Activated CD8-positive, alpha-beta memory T cell treated with anti-CD3 and anti-CD28 coated beads, Interleukin-2, amount 50 U/mL, for 4 hours (primary cell): ENCODE measurements at places on chromosomes 2 and 18.

DNA sequence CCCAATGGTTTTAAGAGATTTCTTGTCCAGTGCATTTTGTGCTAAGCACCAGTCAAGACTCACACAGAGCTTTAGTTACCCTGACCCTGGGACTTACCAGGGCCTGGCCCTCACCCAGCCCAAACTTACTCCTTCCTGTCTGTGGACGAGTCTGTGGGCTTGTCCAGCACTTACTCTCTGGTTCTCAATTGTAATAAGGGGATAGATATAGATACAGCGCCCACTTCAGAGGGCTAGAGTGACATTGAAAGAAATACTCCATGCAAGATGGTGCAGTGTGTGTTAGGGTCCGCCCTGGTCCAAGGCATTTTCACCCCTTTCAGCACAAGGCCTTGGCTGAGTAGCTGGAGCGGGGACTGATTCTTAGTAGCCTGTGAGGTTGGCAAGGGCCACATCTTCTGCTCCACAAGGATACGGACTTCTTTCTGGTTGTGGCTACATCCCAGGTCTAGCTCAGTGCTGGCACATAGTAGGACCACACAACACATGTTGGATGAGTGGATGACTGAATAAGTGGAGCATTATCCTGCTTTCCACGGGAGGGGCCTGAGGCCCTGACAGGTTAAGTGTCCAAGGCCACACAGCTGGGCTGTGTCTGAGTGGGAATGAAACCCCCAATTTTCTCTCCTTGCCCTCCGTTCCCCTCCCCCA is 3.8 kb upstream of the ARID5A start:
- no peak for DNase-seq

DNA sequence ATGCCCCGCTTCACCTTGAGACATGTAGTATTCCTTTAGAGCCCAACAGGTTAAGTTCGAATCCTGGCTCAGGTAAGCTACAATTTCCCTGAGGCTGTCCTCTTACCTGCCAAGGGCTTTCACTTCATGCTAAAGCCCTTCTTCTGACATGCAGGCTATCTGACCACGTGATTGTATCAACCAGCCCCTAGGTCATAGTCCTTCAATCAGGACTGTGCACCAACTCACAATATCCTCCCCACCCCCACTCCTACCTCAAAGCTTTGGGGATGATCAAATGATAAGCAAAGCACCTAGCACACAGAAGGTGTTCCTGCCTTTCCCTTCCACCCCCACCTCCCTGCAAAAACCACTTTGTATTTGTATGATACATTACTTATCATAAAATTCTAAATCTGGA is 78.9 kb downstream of the AAK1 start:
- DNase-seq, result no peak

- no peak for DNase-seq
Observed at GRCh38 chr2:196233021-196233804, 61.8 kb upstream of the STK17B start.

DNA sequence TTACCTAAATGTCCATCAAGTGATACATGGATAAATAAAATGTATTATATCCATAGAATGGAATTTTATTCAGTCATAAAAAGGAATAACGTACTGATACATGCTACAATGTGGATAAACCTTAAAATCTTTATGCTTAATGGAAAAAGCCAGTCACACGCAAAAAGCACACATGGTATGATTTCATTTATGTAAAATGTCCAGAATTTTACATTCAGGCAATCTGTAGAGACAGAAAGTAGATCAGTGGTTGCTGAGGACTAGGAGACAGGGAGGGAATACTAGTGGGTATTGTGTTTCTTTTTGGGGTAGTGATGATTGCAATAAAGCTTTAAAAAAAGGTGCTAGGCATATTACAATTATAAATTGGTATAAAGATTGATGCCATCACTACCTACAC is 30.7 kb upstream of the CD302 start:
- no peak for DNase-seq

DNA sequence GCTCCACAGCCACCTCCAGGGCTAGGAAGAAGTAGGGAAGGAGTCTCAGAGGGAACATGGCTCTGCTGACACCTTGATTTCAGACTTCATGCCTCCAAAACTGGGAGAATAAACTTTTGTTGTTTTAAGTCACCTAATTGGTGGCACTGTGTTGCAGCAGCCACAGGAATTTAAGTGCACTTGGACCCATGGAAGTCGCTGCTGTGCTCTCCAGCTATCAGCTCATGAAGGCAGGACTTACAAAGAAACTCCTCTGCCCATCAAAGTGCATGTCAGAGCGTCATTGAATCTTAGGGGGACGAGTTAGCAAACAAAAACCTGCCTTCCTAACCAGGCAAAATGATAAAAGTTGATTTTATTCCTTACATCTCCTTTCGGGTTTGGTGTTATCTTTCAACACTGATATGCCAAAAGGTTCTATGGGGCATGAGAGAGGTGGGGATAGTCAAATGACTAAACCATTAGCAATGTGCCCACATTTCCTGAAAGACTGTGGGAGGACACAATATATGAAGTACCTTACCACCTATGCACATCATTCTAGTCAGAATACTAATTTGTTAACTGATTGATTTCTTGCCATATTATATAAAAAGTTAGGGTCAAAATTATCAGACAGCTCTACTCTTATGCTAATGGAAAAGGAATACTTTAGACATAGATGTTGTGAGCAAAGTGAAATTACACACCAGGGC is 235.8 kb upstream of the TNP1 start:
- no peak for DNase-seq

DNA sequence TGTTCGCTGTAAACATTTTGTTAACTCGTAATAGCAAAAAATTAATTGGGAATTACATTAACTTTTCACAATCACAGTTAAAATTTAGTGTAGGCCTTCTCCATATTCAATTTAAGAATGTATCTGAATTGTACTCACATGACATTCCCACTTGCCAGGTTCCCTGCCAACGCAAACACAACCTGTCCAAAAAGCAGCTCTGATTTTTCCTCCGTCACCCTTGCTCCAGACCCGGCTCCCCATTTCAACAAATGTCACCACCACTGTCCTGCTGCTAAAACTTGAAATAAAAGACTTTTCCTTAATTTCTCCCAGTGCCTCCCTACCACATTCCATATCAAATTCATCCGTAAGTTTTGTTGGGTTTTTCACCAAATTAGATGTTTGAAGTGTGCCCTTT is 120.3 kb downstream of the PIEZO2 start:
- DNase-seq, result no peak

- no peak for DNase-seq
Observed at GRCh38 chr2:105404736-105405135, 5.9 kb upstream of the FHL2 start.

- DNase-seq, result no peak
Observed at GRCh38 chr2:62142054-62142453, 53.9 kb upstream of the B3GNT2 start.

DNA sequence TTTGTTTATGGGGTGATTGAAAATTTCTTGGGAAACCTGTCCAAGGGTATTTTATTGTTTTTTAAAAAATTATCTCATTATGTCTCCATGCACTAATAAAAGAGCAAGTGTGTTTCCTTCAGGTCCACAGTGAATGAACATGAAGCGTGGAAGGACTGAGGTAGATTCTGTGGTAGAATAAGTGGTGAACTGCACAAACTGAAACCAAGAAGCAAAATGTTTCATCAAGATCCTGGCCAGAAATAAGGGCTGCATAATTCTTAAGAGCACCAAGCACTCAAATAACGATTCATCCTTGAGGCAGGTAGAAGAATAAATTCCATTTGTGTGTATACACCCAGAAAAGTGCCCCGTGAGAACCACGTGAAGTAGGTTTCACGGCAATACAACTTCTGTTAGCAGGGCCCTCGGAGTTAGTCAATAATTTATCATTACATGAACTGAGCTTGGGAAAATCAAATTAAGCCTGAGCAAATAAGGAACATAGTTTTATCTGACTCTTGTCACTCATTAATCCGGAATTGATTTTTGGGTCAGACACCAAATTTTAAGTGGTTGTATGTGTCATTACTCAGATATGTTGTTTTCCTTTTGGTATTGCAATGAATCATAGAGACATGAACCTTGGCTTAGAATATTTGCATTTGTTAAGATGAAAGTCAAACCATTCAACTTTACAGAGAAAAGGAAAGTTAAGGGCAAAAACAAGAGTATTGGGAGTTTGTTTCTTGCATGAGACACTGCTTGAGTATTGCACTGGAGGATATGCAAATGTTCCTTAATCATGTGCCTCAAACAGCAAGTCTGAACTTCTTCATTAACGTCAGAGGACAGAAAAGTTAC is 472.6 kb upstream of the NETO1 start:
- no peak for DNase-seq

DNA sequence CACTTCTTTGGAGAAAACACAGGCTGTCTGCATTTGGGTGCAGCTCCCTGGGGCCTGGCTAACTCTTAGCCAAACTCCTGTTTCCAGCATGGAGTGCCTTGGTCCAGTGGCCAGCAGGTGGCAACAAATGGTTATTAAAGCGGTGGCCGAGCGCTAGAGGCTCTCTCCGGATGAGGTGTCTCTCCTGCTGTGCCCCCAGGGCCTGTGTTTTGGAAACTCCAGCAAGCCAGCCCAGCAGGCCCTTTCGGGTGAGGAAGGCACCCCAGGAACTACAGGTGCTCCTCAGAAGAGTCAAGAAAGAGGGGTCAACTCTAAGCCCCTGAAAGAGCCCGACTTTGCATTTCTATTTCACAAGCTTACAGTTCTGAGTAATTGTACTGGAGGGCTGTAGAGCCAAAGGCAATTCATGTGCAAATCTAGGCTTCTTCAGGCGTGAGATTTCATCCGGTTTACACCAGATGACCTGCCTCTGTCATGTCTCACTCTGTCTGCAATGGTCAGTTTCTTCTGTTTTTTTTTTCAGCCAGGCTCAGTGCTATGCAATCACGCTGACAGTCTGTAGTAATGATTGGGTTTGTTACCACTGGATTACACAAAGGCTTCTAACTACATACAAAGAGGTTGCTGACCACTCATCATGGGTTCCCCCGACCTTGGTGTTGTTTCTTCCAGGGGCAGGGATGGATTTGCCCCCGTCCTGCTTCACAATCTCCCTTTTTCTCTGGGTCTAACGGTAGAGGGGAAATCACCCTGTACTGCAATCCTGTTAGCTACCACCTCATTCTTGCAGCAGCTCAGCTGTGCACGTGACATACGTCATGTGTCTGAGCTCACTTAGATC is 7.6 kb upstream of the CHRNA1 start:
- DNase-seq, result peak; percentile 47

GRCh38 chr2:181642086-181642485 is 14.8 kb downstream of the CERKL start:
- no peak for DNase-seq

GRCh38 chr2:113877711-113878598 is 11.9 kb upstream of the ACTR3 start:
- DNase-seq, result no peak

DNA sequence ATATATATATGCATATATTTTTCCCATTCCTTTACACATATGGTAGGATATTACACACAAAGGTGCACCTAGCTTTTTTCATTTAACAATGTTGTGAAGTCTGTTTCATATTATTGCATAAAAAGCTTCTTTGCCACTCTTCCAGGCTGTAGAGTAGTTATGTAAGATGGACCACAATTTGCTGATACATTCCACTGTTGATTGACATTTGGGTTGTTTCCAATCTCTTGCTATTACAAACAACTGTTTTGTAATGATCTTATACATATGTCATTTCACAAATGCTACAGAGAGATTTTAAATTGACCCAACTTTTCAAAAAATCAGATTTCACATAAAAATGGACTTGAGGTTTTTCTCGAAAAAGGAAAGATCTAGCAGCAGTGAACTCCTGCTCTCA is 301.4 kb downstream of the CDCA7 start:
- no peak for DNase-seq

GRCh38 chr2:40752796-40753195 is 300.9 kb upstream of the SLC8A1 start:
- DNase-seq, result no peak

DNA sequence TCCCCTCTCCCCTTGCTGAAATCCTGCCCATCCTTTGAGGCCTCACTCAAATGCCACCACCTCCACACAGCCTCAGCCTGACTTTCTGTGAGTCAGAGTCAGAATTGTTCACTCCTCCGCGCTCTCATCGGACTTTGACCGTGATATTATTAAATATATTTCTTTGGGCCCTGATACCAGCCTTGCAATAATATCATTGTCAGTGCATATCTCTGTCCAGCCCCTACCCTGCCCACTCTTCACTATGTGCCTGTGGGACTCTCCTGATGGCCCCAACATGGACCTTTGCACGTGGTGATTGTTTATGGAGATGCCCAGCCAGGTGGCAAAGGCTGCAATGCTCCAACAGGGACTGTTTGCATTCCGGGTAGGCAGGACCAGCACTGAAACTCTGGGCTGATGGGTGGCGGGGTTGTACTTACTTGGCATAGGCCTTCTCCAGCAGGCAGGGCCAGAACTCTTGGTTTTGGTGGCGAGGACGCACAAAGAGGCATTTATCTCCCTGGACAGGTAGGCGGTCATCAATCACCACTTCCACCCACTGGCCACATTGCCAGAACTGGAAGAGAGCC is 37.3 kb downstream of the CAPN13 start:
- no peak for DNase-seq

GRCh38 chr2:156333274-156333950 is 891 bp upstream of the NR4A2 start:
- peak; percentile 59 for DNase-seq

GRCh38 chr18:44895176-44895798 is 214.6 kb downstream of the SETBP1 start:
- no peak for DNase-seq

- no peak for DNase-seq
Observed at GRCh38 chr2:3160751-3161330, 216.8 kb downstream of the EIPR1 start.

DNA sequence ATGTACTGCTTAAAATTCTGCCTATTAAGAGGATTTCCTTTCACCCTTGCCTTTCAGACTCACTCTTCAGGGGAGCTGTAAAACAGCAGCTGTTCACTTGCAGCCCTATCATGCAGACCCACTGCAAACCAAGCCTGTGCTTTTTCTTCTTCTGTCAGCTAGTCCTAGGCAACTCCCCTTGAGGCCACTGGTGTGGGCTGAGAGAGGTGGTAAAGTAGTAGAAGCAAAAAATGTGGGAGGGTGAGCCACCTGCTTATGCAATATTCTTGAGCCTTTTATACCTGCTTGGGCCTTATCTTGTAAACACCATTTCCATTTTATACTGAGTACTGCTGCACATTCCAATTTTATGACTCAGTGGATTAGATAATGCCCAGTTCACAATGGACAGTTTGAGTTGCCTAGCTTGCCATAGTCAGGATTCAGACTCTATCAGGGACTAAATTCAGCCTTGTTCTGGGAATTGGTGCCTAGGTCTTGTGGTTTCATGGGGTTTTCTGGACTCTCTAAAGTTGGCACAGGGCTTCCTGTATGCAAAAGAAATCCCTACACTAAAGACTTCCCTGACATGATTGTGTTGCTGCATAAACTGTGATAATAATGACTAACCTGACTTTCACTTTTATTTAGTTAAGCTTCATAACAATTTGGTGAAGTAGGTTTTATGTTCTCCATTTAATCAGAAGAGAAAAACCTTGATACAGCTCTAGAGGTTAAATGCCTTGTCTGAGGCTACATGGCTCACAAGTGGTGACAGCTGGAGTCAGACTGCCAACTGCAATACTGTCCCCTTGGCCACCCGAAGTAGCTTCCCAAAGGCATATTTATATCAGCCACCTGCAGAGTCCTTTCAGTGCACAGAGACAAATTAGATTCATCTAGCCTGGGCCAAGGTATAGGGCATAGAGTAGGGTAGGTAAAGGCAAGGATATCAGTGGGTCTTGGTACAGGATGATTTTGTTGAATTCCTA is 47.4 kb upstream of the KDM3A start:
- DNase-seq, result no peak
